T-helper 2 cell (primary cell): ENCODE measurements at places on chromosomes 4 and X.

- DNase-seq, result no peak
Observed at GRCh38 chr4:100386270-100386669, 131.6 kb downstream of the EMCN start.

GRCh38 chr4:46442963-46443362 lies 53.0 kb upstream of the GABRA2 start:
- DNase-seq, result no peak

GRCh38 chr4:166657261-166657660 lies 577.0 kb downstream of the SPOCK3 start:
- DNase-seq, result no peak

- DNase-seq, result no peak
Observed at GRCh38 chr4:171928336-171928735, 115.1 kb downstream of the GALNTL6 start.

- no peak for DNase-seq
Observed at GRCh38 chr4:150773729-150774449, 191.9 kb downstream of the MAB21L2 start.

- DNase-seq, result no peak
Observed at GRCh38 chr4:105305019-105305836, 158.6 kb downstream of the TET2 start.

DNA sequence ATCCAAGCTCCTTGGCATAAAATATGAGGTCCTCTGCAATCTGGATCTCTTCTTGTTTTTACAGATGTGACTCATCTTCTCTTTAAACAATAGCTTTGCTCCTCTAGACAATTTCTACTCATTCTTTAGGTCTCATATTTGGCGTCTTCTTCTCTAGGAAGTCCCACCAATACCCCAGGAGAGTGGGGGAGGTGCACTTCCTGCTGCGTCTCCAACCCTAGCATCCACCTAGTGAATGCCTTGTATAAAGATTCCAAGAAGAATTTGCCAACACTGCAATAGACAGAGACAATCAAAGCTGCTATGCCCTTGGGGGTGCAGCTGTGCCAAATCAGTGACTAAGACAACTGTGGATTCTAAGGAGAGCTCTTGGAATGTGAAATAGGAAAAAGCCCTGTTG lies 45.7 kb upstream of the SLC10A7 start:
- no peak for DNase-seq

GRCh38 chr4:53477038-53477565 lies 99.7 kb downstream of the FIP1L1 start:
- DNase-seq, result no peak

DNA sequence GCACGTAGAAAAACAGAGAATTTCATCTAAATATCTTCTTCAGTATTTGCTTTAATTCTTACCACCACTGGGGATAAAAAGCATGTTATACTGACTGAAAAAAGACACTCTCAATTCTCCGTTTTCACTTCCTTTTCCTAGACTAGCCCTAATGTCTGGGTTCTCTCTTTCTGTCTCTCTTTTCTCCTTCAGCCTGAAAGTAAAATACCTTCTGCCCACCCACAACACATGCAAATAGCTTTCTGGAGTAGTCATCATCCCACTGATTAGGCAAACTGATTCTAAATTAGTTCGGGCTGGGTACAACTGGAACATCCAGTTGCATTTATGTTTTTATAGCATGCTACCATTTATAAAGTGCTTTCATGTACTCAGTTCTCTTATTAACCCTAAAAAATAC lies 142.4 kb upstream of the ANKRD50 start:
- DNase-seq, result no peak

DNA sequence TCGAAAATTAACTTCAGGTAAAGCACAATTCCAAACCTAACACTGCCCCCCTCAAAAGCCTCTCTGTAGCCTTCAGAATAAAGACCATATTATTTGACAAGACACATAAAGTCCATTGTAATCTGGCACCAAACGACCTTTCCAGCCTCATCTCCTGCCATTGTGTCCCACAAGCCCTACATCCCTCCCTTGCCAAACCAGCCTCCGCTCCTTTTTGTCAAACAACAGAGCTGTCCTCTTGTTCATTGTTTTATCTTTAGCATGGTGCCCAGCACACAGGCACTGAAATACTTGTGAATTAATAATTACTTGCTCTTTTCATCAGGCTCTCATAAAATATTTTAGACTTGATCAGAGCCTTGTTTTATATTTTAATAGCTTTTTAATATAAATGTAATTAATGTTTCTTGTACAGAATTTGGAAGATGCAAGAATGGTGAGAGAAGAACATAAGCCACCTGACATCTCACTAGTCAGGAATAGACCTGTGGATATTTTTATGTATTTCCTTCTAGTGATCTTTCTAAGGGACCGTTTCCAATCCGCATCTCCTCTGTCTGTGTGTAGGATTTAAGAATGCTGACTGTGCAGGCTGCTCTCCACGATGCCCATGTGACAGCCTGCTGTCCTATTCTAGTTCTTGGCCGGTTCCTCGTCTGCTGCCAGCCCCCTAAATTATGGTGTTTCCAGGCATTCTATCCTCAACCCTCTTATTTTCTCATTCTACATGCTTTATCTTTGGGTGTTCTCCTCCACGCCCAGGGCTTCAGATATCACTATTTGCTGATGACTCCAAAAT lies 3.0 kb upstream of the IRF2 start:
- DNase-seq, result no peak

DNA sequence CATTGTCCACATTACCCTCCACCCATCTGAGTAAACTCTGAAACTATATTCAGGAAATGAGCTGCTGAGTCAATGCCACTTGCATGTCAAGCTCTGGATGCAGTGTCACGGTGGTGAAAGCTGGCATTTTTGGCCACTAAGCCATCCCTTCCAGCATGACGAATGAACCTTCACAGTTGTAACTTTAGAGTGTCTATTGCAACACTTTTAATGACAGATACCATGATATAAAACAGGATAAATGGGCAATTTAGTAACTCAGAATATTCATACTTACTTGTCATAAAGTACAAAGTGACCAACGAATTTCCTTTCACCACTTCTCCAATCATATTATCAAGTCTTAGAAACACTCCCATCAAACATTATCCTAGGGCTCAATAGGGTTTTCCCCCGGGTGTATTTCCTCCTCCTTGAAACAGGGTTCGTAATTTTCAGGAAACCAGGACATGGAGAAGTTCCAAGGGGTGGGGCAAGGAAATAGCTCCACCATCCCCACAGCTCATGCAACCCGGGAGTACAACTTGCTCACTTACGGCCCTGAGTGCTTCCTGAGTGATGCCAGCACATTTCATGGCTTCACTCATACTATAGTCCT lies 73.1 kb downstream of the MTHFD2L start:
- no peak for DNase-seq

DNA sequence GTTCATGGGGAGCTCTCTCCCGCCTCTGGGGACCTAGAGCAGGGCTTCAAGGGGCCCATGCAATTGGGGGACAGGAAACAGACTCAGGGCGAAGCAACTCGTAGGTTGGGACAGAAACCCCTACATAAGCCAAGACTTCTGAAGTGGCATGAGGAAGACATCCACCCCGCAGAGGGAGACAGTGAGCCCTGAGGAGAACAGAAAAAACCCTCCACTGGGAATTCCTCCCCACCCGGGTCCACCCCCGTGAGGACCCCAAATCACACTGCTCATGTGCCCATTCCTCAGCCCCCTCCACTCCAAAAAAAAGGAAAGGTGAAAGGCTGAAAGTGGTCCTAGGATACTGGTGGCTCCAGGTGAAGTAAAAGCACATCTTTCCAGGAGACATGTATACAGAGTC lies 74.0 kb downstream of the CPZ start:
- DNase-seq, result no peak

DNA sequence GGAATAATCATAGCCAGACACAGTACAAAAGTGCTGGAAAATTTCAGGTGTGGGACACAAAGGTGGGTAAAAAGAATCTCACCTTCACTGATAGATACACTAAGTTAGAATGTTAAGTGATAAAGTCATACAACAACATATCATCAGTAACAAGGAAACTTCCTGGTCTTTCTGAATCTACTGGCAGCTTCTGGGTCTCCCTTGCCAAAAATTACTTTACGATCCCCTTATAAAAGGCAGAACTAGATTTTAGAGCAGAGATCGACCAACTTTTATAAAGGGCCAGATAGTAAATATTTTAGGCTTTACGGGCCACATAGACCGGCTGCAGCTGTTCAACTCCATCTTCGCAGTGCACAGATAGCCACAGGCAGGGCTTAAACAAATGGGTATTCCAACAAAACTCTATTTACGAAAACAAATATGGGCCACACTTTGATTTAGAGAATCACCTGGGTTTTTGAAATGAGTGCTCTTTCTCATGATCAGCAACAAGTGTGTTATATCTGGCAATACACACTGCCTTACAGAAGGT lies 159.9 kb downstream of the AASDH start:
- DNase-seq, result no peak

DNA sequence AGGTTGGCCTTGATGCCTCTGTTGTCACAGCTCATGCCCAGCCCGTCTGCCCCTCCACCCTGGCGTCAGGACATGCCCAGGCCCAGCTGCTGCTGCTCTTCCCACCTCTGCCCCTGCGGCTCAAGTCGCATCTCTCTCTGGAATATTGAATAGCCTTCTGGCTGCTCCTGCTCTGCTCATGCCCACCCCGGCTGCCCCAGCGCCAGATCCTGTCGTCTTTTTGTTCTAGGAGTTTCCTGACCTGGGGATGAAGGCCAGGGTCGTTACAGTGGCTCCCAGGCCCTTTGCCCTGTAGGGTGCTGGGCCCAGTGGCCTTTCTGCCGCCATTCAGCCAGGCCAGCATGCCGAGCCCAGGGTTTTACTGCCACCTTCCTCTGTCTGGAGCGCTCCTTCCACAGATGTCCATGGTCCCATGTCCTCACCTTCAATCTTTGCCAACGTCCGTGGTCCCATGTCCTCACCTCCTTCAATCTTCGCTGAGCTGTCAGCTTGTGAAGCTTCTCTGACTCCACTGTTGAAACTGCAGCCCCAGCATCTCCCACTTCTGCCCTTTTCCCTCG lies 9.7 kb downstream of the MAEA start:
- DNase-seq, result no peak

GRCh38 chr4:158863296-158863695 lies 94.5 kb downstream of the FNIP2 start:
- no peak for DNase-seq

- DNase-seq, result no peak
Observed at GRCh38 chr4:62256479-62256878, 1056.4 kb downstream of the ADGRL3 start.
